DMS53 (cell line): ENCODE measurements at places on chromosomes 3 and 15.

GRCh38 chr3:4138786-4139431, 164.3 kb upstream of the SETMAR start:
- DNase-seq = no peak

DNA sequence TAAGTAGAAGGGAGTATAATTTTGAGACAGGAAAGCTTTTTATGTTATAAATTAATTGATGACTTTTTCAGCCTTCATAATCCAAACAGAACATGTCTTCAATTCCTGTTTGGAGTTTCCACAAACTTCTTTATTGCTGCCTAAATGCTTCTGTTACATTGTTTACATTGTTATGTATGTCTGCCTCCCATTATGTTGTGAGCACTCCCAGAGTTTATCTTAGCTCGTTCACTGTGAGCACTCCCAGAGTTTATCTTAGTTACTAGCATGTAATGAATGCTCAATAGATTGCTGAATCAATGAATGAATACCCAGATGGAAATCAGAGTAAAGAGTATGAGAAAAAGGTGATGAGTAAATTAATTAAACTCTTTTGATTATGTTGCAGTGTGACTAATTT, 1178.0 kb downstream of the ROBO1 start:
- peak; percentile 1 for DNase-seq

DNA sequence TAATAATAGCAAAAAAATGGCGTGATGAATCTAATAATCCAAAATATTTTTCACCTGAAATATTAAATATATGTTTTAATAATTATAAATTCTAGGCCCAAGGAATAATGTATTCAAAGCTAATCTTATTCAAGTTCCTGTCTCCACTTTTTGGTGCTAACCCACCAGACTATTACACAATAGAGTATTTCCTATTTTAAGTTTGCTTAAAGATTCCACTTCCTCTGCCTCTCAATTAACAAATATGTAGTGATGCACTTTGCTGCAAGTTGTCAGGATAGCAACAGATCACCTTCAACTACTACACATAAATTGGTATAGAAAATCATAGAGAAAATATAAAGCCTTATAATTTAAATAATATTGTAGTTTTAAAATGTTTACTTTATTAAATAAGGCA, 467.5 kb downstream of the C3orf38 start:
- DNase-seq = no peak

DNA sequence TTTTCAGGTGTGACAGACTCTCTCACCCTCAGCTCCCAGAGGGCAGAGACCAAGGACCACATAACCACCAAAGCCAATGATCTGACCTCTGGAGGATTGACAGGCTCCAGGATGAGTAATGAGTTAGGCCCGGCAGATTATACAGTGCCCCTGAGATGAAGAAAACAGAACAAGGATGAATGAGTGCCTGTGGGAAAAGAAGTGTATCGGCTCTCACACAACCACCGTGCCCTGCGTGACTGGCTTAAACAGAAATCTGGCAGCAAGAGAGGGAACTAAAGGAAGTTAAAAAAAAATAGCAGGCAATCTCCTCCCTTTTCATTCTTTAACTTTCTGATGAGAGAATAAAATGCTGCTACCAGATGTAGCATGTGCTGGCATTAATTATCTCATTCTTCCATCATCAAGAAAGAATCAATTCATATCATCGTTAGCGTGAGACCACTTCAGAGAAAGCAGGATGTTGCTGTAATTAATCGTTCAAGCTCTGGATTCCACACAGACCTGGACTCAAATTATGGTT, 227.5 kb upstream of the COL8A1 start:
- DNase-seq = no peak

GRCh38 chr3:48267782-48268181, 26.9 kb downstream of the ZNF589 start:
- DNase-seq = no peak

- DNase-seq = no peak
These were observed 1.4 kb downstream of the MFGE8 start for GRCh38 chr15:88911766-88912118.

- no peak for DNase-seq
These were observed 16.3 kb downstream of the CACNA2D2 start for GRCh38 chr3:50487181-50487580.

GRCh38 chr3:118973050-118973449, 61.6 kb downstream of the IGSF11 start:
- no peak for DNase-seq

DNA sequence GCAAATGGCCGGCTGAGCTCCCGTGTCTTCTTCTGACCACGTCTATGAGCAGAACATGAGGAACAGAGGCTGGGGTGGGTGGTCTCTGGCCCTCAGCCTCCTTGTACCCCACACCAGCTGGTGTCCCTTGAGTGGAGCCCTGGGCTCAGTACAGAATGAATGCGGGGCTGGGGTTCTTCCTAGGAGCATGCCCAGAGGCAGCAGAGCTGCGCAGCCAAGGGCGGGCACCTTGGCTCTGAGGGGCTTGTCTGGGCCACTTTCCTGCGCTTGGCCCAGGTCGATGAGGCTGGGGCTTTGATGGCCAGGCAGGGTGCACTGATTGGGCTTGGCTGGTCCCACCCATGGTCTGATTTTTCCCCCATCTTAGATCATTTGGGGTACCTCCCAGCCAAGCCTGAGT, 6.4 kb downstream of the SCN5A start:
- no peak for DNase-seq

- no peak for DNase-seq
These were observed 1.1 kb downstream of the WDR72 start for GRCh38 chr15:53758412-53758811.

GRCh38 chr3:94737116-94737515, 674.3 kb downstream of the NSUN3 start:
- no peak for DNase-seq

DNA sequence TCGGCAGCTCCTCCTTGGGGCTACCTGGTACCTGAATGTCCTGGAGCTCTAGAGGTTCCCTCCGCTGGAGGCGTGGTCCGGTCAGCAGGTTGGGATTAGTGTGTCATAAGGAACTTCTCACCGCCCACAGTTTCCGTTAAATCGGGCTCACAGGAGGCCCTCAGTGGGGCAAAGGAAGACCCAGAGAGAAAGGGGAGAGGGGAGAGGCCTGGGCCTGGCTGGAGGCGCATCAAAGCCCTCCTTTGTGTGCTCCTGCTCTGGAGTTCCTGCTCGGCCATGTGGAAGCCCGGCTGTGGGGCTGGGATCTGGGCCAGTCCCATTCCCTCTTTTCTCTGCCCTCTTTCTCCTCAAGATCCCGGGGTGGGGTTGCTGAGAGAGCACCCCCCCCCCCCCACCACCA, at the start of gene RLBP1:
RLBP1 (minus strand) TSS at position 37 of the 400 bp plus-strand sequence. CDS start 2,604 bp downstream, outside the sequence.
- no peak for DNase-seq

DNA sequence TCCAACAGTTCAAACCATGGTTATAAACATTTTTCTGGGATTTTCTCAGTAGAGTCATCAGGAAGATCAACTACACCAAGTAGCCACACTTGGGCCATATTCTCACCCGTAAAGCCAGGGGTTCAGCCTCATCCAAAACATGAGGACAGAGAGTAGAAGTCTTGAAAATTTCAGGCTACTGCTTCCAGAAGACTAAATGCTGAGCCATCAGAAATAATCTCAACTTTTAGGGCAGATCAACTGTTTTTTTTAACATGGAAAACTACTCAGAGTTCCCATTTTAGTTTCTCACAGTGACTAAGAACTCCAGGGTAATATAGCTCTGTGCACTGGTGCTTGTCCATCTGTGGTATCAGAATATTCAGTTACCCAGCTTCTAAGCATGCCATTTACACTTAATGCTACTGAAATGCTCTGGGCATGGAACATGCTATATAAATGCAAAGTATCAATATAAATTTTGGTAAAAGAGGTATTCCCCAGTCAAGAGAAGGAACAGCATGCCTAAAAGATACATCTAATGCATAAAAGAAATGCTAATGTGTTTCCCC, 300.1 kb upstream of the LRRN1 start:
- DNase-seq = no peak

- DNase-seq = no peak
These were observed 46.1 kb downstream of the ZFAND6 start for GRCh38 chr15:80105595-80105994.

DNA sequence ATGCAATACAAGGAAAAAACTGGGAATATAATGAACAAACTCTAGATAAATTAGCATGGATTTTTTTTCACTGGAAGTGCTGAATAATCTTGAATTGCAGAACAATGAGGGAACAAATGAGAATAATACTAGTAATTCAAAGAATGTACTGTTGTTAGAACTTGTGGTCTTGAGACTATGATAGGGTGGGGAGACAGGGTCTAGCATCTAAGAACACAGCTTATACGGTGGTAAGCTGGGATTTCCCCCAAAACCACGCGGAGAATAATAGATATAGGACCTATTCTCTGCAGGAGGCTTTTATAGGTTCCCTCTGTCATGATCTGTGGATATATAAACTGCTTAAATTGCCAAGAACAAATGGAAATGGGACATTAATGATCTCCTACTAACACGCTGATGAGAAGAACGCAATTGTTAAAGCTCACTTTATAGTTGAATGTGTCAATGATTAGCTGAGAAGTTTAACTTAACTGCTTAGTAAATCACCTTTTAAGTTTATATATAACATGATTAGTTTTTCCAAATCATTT, 692.3 kb downstream of the ZPLD1 start:
- DNase-seq = no peak

- DNase-seq = no peak
These were observed 9.5 kb downstream of the MYEF2 start for GRCh38 chr15:48168616-48169015.

- no peak for DNase-seq
These were observed 68.2 kb downstream of the SUMF1 start for GRCh38 chr3:4398941-4399245.

DNA sequence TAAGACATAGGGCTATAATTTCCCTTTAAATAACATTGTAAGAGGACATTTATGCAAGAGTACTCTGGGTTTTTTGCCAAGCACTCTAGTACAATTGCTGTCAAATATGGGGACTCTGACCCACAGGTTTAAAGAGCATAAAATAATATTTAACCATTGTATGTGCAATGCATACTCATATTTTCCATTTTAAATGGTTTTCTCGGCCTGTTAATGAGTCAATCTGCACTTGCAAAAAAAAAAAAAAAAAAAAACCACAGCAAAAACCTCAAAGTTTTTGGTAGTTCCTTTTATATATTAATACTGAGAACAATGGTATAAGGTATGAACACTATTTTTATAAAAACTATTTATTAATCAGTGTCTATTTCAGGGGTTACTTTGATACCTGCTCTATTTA, 304.0 kb upstream of the CBLB start:
- no peak for DNase-seq

- DNase-seq = peak; percentile 87
These were observed 6.4 kb upstream of the C15orf39 start for GRCh38 chr15:75195122-75195765.

DNA sequence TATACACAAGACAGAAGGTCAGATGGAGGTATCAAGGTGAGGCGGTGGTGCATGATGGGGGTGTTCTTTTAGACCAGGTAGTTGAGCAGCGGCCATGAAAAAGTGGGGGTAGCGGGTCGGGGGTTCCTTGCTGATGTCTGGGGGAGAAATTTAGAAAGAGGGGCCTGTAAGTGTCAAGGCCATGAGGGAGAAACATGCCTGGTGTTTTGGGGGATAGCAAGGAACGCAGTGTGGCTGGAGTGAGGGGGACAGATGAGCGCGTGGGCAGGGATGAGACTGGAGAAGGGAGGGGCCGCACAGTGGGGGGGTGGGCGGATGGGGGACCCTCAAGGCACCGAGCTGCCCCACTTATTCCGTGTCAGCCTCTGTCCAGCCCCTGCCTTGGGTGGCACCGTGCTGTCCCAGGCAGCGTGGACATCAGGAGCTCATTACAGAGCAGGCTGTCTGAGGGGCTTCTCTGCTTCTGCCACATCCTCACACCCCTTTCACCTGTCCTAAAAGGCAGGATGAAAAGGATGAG, 143.3 kb downstream of the SMAD6 start:
- no peak for DNase-seq

GRCh38 chr3:129182390-129183185, 1.1 kb downstream of the CNBP start:
- peak; percentile 46 for DNase-seq

- no peak for DNase-seq
These were observed 124.3 kb upstream of the EIF1B start for GRCh38 chr3:40185029-40185695.

DNA sequence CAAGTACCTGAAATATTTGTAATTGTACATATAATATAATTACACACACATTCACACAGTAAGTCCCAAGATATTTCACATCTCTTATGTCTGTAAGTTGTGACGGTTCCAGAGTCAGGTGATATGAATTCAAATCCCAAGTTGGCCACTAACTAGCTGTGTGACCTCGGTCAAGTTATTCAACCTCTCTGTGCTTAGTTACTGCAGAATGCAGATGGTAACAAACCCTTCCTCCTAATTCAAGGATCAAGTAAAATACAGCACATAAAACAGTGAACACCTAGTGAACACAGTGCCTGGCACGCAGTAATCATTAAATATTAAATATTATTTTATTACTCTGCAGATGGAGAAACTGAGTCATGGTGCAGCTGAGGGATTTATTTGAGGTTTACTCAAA, 6.9 kb downstream of the PRICKLE2 start:
- no peak for DNase-seq

GRCh38 chr3:48934333-48934991, 15.8 kb downstream of the ARIH2 start:
- DNase-seq = no peak

DNA sequence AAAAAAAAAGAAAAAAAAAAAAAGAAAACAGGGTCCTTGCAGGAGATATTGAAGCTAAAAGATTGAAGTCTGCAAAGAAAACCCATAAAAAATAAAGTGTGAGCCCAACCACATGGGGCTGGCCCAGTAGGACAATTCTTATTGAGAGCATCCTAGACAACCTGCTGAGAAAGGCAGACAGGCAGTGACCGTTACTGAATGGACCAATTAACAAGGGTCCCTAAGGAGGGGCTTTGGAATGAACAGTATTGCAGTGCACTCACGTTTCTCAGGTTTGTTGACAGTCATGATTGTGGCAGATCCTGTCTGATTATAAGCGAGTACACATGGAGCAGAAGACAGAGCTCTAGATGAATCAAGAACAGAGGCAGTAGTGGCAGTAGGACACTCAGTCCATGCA, 168.6 kb downstream of the LSAMP start:
- no peak for DNase-seq

GRCh38 chr3:100090669-100091005, 23.7 kb downstream of the FILIP1L start:
- no peak for DNase-seq

- peak; percentile 0 for DNase-seq
These were observed 27.9 kb upstream of the TGFBR2 start for GRCh38 chr3:30578479-30578878.

DNA sequence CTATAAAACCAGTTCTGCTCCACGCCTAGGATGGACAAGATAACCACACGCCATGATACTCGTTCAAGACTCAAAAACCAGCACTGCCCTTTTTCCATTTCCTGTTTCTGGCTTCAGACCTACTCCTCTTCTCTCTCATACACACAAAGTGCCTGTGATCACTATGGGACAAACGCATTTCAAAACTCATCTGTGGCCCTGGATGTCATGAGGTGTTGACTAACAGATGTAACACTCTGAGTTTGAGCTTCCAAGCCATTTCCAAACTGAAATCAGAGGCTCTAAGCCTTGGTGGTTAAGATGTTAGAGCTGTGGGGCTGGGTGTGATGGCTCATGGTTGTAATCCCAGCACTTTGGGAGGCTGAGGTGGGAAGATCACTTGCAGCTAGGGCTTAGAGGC, 55.7 kb upstream of the LMOD3 start:
- no peak for DNase-seq
